ENCODE measurements at places on chromosomes 16 and 17.

GRCh38 chr16:50059669-50060068 lies 6.1 kb upstream of the HEATR3 start:
- DNase-seq = no peak

DNA sequence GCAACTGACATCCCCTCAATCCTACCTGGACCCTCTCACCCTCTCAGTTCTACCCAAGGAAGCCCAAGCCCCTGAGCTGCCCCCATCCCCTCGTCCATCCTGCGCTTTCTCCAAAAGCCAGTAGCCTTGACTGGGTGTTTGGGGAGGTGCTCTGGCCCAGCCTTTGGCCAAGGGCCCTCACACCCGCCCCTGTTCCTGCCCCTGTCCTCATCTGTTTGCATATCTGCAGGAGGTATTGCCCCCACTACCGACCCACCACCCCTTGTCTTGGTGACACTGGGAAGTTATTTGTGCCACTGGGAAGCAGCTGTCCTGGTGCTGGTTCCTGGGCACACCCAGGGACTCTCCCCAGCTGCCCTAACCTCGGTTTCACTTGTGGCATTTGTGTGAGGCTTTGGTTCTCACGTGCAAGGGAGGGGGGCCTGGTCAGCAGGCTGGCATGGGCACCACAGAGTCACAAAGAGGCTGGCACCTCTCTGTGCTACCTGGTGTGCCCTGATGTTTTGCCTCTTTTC lies 75.3 kb downstream of the MRC2 start:
- no peak for DNase-seq

- DNase-seq = peak; percentile 69
Observed at GRCh38 chr17:39094607-39095308, 56.7 kb downstream of the PLXDC1 start.

- no peak for DNase-seq
Observed at GRCh38 chr17:75834928-75835653, 9.1 kb downstream of the UNC13D start.

DNA sequence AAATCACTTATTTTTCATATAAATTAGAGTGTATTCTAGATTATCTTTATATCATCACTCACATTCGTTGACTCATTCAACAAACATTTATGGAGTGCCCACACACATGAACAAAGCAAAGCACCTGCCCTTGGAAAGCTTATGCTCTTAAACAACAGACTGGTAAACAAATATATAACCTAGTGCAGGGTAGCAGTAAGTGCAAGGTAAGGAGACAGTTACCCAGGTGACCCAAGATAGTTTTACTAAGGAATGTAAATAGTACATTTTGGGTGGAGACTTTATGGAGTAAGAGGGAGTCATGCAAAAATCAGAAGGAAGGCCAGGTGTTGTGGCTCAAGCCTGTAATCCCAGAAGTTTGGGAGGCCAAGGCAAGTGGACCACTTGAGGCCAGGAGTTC lies 40.4 kb upstream of the HELZ start:
- no peak for DNase-seq

DNA sequence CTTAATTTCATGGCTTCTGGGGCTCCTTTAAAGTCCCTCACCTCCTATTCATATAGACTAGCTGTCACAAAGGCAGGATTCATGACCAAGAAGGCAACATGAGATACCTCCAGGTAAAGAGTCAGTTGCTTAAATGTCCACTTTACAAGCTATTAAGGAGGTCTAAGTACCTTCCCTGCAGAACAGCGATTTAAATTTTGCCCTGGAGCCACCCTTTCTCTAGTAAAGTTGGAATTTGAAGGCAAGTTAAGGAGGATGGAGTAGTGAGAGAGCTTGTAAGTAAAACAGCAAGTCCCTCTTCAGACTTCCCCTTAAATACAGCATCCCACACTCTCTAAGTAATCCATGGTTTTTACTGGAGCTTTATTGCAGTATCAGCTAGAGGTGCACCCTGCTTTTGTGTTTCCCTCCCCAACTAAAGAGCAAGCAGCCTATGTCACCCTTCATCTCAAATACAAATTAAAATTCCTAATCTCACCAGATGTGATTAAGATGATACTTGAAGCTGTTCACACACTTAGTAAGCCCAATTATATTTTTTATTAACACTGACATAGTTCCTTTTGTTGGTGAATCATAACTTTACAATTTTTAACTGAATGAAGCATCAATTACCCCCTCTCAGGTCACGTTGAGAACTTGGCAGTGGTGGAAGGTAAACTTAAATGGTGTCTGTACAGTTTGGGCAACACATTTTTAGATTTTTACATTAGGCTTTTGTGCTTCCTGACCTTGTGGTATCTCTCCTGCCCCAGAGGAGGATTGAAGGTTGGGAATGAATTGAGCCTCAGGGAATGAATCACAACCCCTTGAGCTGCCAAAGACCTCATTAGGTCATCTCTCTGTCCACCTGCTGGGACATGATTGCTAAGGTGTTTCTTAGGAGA lies 108.9 kb downstream of the TANGO6 start:
- no peak for DNase-seq

- DNase-seq = no peak
Observed at GRCh38 chr16:10923650-10924214, 18.5 kb downstream of the DEXI start.

DNA sequence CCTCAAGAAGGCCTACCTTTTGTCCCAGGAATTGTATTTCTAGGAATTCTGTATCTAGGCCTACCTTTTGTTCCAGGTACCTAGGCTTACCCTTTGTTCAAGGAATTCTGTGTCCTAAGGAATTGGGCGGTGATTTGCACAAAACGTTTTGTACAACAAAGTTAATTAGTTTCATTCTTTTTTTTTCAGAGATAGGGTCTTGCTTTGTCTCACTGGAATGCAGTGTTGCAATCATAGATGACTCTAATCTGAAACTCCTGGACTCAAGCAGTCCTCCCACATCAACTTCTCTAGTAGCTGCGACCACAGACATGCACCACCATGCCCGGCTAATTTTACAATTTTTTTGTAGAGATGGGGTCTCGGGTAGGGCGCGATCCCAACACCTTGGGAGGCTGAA lies 7.0 kb downstream of the CDR2L start:
- no peak for DNase-seq

DNA sequence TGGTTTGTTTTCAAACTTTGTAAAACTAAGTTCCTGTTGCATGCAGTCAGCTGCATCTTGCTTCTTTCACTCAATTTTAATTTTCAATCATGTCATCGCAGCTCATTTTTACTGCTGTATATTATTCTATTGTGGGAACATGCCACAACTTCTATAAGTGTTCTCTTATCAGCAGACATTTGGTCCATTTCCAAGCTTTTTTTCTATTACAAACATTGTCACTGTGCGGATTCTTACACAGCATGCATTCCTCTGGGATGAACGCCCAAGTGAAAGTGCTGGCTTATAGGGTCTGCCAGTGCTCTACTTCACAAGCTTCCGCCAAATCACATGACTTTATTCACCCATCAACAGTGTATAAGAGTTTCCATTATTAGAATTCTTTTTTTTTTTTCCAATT lies 22.7 kb downstream of the GINS3 start:
- no peak for DNase-seq

GRCh38 chr17:82517230-82517865 lies 2.2 kb upstream of the FOXK2 start:
- DNase-seq = no peak
